Posterior vena cava (tissue), 2 donors: ENCODE measurements at places on chromosomes 7 and 10. TPM values are rescaled to one million over a fixed set of nuclear protein-coding genes. Genes with fewer than 3 reads are reported as not detected.

The AGAP4 gene
- total RNA-seq: 11.2 TPM

The CFTR gene
- not detected for total RNA-seq

The TMED4 gene
- 52.5 TPM for total RNA-seq

The ZNF37A gene
- total RNA-seq: 15.9 TPM

The HOXA1 gene
- total RNA-seq: 0.71 TPM

The ST8SIA6 gene
- 4.5 TPM for total RNA-seq

The SCART1 gene
- total RNA-seq: 3.4 TPM
